ENCODE measurements at places on chromosomes 12 and 14.
A peak's percentile ranks its signal among the peaks of the same experiment; 100 is the strongest.

DNA sequence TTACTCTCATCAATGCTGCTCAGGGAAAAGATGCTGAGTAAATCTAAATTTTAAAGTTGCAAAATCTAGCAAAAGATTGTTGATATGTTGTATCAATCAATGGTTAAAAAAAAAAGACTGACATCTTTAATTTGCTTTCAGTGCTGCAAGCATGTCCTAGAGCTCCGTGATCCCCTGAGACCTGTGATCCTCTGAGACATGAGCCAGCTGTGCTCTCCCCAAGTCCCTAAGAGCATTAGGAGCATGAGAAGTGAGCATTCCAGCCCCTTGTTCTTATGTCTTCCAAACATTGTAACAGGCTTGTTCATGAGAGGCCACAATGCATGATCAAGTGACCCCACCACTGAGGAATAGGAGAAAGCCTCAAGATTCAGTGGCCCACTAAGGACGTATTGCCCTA is 116.6 kb downstream of the DAD1 start:
- DNase-seq = no peak

- no peak for DNase-seq
Observed at GRCh38 chr14:35855876-35856481, 29.8 kb downstream of the BRMS1L start.

DNA sequence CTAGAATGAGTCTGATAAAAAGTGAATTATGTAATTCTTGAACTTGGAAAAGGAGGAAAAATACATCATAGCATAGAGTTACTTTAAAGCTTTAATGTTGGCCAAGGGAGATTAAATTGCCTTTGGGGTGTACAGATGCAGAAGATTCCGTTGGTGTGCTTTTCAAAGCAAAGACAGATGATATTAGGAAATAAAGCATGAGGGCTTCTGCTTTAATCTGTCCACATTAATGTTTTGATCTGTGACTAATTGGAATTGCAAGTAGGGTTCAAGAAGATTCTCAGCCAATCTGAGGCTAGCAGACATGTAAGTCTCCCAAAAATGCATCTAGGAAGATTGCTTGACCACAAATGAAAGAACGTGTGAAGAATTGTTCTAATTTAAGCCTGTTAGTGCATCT is 35.2 kb downstream of the LGR5 start:
- DNase-seq = no peak

DNA sequence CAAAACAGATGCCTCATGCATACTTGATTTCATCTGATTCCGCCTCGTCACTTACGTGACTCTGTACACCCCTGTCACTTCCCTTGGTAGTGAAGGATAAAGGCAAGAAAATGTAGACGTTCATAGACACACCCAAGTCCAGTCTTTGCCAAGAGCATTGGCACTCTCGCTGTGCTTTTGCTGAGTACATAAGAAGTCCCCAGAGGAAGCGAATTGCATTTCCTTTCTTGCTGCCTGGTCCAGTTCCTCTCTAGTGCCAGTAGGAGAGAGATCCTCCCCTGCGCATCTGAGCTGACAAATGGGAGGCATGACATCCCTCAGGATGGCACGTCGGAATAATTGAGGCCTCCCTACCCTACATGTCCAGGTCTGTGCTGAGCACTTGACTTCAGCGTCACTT is 21.3 kb upstream of the RIN3 start:
- DNase-seq = no peak

DNA sequence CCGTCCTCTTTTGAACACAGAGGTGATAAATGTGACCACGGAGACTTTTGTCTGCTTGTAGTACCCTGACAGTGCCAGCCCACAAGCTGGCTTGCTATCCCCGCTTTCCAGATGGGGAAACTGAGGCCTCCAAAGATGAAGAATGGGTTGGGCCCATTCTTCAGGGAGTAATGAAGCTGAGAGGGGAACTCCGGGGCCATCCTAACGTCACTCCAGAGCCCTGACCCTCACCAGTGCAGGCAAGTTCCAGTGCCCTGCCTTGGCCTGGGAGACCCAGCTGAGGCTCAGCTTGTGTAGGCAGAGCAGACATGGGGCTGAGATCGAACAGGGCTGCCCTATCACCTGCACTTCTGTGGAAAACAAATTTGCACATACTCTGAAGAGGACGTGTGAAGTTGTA is 277.1 kb downstream of the DPF3 start:
- no peak for DNase-seq

DNA sequence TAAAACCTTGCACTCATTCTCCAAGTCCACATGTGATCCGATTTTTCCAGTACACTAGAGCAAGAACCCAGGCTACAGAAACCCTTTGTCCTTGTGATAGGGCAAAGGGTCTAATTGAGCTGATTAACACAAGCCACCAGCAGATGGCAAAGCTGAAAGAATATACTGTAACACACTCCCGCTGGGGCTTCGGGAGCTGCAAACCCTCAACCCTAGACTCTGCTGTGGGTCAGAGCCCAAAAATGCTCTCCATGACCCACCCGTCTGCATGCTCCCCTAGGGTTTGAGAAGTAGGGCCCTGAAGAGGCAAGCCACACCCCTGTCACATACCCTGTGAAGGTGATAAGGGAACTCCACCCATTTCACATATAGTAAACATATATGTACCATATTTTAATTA is 33.6 kb upstream of the PCNX1 start:
- peak; percentile 14 for DNase-seq

GRCh38 chr12:106906715-106907114 is 49.0 kb upstream of the TMEM263 start:
- no peak for DNase-seq

DNA sequence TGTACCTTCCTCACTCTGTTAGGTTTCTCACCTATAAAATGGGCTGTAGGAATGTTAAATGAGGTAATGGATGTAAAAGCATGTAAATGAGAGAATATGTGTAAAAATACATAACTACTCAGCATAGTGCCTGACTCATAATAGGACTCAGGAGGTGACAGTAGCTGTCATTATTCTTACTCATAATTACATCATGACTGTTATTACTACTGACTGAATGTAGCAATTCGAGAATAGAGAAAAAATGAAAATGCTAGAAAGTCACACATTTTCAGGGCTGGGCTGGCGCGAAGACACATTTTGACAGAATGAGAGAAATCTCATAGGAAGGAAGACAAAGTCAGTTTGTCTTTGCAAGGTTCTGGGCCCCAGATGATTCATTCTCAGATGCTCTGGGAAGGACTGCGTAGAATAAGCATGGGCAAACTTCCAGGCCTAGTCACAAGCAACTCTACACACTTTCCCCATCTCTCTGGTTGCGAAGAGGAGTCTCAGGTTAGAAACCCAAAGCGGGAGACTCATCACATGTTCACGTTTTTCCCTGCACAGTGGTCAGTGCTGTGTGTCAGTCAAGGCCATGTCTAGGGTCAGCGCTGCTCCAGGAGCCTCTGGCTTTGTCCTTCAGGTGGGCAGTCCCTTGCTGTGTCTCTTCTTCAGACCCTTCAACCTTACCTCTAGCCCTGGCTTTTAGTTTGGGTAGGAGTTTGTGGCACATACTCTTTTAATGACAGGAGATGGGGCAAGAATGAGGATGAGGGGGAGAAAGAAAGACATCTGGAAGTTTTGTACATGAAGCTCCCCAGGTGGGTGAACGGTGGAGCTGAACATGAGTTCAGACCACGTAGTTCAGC is 8.4 kb downstream of the GPRC5A start:
- no peak for DNase-seq

GRCh38 chr12:118982302-118982701 is 961 bp downstream of the SRRM4 start:
- no peak for DNase-seq

DNA sequence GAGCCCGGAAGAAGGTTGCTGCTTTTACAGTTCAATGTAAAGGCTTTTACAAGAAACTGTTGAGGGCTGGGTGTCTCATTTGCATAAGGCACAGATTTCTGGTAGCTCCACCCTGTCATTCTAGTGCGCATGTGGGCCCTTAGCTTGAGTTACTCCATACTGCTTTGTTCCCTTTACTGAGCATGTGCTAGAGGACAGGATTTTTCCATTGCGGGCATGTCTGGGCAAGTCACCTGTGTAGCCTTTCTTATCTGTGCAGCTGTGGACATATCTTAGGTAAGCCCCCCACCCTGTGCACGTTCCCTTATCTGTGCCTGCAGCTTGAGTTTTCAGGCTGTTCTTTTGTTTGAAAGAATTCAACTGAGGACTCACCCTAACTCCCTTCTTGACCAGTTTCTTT is 56.2 kb upstream of the ARHGAP5 start:
- DNase-seq = no peak

GRCh38 chr12:14290951-14291350 is 74.5 kb upstream of the ATF7IP start:
- DNase-seq = no peak

- DNase-seq = peak; percentile 71
Observed at GRCh38 chr12:642633-643474, 20.4 kb downstream of the NINJ2 start.

DNA sequence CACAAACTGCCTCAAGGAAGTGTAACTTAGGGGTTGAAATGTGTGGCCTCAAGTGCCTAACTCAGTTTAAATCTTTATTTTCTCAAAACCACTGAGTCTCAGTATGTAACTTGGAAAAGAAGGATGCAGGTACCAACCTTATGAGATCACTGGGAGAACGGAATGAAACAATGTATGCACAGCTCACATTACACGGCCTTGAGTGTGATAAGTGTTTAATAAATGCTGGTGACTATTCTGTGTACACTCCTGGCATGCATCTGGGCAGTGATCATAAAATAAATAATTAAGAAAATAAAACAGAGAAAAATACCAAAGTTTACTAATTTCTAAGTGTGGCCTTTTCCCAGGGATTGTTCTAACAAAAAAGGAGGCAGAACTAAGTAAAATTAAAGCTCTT is 974.5 kb upstream of the FLRT2 start:
- no peak for DNase-seq

DNA sequence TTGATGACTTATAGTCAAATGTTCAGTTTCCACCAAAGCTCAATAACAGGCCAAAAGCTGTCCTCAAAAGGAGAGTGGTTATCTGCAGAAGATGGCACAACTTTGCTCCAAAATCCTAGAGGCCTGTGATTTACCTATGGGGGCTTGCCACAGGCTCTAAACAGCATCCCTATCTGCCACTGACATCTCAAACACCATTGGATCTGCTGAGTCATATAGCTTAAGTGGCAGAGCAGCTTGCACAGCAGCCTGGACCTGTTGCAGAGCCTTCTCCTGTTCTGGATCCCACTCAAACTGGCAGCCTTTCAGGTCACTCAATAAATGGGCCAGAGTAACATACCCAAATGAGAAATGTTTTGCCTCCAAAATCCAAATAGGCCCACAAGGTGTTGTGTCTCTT is 60.6 kb upstream of the NAA30 start:
- no peak for DNase-seq

- no peak for DNase-seq
Observed at GRCh38 chr12:89665556-89665955, 43.1 kb downstream of the ATP2B1 start.

DNA sequence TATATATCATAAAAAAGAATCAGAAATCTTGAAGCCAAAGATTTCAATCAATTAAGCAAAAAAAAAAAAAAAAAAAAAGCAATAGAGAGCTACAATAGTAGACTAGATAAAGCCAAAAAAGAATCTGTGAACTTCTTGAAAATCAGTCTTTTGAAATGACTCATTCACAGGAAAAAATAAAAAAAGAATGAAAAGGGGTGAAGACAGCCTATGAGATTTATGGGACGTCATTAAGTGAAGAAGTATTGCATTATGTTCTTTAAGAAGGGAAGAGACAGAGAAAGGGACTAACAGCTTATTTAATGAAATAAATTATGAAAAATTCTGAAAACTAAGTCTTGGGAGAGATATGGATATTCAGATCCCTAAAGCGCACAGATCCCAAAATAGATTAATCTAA is 103.8 kb downstream of the ACSS3 start:
- no peak for DNase-seq

GRCh38 chr12:48917857-48918537 is 7.3 kb downstream of the FKBP11 start:
- peak; percentile 59 for DNase-seq

DNA sequence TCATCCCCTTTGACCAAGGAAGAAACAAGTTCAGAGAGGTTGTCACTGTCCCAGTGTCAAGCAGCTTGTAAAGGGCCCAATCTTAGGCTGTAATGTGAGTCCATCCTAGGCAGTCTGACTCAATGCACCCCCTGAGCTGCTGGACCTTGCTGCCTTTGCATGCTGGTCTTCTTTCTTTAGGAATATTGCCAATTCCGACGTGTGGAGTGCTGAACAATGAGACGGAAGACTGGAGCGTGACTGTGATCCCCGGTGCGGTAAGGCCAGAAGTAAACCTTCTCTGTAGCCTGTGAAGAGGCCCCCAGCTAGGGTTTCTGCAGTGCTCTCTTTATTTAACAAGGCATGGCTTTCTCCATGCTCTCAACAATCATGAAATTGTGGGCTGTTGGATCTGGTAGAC is 963 bp downstream of the TCTN2 start:
- DNase-seq = no peak

DNA sequence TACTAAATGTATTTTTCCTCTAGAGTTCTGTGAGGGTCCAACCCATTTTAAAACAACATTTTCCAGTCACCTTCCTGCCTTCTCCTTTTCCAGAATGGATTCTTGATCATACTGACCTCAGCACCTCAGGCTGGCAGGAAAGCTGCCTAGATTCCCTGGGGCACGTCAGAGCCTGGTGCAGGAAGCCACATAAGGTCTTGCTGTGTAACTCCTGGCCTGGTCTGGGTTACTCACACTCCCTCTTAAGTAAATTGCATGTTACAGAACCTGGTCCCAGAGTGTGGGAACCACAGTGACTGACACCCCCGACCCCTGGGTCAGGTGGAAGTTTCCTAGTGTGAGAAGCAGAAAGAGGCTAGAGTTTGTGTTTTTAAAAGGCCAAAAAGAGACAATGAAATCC is 209.8 kb downstream of the SPTSSA start:
- no peak for DNase-seq

DNA sequence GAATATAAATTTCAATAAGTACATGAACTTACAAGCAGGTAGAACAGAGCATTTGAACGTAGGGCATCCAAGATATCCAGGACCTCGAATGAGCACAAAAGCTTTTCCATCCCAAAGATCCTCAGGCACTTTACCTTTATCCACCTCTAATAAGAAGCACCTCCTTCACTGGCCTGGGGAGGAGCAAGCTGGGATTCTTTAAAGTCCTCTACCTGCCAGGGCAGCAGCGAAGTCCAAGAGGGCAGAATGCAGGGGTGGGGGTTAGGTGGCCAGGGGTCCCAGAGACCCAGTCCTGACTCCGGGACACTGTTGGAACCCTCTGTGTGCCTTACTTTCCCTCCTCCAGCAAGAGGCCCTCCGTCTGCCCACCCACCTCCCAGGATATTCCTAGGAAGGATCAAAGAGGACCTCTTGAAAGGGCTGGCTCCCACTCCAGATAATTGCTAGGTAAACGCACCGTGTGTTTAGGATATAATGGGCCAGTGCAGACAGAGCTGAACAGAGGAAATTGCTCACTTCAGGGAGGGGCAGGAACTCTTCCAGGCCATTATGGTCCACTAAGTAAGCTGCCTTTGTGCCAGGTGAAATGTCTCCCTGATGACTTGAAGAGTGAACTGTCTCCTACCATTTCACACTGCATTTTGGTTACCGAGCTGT is 68.1 kb downstream of the TTC9 start:
- no peak for DNase-seq
